ENCODE measurements at places on chromosomes 16 and 17.

DNA sequence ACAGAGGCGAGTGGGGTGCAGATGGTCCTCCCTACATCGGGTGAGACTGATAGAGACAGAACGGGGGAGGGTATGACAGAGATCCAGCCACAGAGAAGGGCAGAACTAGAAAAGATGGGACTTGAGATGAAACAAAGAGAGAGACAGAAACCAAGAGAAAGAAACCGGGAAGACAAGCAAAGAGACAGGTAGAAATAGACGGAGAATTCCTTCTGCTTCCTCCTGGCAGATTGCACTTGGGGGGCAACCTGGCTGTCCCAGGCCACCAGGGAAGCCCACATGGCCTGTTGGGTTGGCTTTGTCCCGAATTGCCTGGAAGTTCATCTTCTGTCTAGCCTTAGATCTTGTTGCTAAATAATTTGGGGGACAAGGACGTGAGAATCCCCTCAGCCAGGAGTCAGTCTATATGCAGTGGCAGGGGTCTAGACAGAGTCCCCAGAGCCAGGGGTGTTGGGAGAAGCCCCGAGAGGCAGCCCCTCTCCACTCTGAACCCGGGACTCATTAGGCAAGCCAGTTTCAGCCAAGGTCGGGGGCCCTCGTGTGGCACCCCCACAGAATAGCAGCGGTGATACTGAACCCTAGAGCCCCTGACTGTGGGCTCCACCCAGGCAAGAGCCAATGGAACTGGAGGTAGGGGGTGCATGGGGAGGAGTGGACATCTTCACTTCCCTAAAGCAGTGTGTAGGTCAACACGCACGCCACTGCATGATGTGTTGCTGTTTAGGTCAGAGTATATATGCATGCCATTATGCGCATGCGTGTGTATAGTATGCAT is 627 bp upstream of the TSPOAP1 start:
- DNase-seq, result peak; percentile 42

DNA sequence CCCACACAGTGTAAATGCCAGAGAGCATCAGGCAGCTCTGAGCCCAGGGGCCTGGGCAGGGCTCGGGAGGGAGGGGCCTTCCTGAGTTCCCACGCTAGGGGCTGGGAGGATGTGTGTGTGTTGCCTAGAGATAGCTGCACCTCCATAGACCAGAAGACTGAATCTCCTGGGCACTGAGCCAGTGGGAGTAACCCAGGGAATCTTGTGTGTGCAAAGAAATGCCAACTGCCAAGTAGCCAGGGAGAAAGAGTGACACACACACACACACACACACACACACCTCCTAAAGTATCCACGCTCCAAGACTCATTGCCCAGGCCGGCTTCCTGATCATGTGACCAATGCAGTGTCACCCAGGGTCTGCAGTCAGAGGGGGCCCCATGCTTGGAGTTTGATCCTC is 166.2 kb upstream of the RPL38 start:
- DNase-seq, result peak; percentile 37

DNA sequence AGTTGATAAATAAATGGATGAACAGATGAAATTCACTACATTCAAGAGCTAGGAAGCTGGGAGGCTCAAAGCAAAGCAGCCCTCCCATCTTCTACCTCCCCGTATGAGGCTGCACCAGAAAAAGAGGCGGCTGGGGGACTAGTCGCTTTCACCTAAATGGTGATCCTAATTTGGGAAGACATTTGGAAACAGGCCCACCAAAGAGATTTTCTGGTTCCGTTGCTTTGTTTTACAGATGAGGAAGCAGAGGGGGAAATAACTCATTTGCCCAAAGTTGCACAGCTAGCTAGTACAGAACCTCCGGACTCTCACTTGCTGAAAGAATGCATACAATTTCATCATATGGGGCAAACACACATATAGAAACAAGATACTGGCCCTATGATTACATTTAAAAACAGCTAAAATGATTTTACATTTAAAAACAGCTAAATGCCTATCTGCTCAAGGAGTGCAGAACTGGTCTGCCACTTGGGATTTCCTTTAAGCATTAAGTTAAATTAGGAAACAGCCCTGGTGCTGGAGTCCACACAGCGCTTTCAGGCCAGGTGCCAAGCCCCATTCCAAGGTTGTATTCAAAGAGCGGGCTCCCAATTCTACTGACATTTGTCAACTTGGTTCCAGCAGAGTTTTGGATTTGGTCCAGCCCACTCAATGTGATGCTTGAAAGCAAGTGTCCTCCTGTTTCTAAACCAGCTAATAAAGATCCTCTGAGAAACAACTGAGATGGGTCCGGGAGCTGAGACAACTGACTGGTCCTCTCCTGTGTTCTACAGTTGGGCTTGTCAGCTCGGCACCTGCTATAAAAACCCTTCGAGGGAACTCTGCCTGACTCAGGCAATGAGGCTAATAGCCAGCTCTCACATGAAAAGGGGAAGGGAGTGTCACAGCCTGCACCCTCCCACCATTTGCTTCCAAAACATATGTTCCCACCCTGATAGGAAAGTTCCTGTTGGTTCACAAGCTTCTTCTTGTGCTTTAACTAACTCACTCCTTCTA is 11.7 kb downstream of the ERN1 start:
- DNase-seq, result peak; percentile 24

GRCh38 chr17:68600067-68600930 is 868 bp downstream of the FAM20A start:
- DNase-seq, result no peak

DNA sequence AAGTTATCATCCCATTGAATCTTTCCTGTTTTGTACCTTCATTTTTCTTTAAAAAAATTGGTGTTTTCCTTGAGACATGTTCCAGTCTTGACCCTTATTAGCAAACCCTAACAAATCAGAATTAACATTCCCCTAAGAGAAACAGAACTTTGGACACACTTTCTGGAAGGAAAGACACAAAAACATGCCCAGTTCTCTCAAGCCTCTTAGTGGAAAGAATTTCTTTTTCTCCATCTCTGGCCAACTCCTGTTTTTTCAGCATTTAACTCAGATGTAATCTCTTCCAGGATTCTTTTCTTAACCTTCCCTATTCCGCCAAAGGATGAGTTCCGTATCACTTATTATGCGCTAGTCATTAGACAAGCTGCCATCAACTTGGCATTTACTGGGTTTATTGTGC is 23.9 kb upstream of the CDH8 start:
- no peak for DNase-seq

- DNase-seq, result no peak
These were observed 50.7 kb downstream of the SLFN11 start for GRCh38 chr17:35322749-35323148.

GRCh38 chr16:57889522-57889921 is 81.4 kb downstream of the CNGB1 start:
- no peak for DNase-seq

GRCh38 chr17:82065193-82065637 is 389 bp downstream of the DUS1L start:
- DNase-seq, result peak; percentile 19
